COLO829 (cell line): ENCODE measurements at places on chromosomes 13 and 19.

- no peak for DNase-seq
These were observed 72.8 kb upstream of the PCDH8 start for GRCh38 chr13:52921194-52921593.

- DNase-seq, result peak; percentile 15
These were observed 21.8 kb downstream of the DCAF15 start for GRCh38 chr19:13974073-13974472.

DNA sequence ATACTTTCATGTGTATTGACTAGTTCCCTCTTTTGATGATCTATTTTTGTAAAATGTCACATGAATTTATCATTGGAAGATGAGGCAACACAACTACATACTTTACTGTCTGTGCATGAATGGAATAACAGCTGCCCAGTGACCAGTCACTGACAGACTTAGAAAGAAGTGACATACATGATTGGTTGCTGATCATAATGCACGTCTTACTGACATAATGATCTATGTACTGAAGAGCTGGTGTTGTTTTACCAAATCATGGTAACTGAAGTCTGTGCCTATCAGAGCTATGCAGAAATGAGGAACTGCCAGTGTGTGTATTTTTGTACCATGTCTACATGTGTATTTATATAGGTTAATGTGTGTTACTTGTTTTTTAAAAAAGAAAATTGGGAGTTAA, 26.5 kb downstream of the GPR18 start:
- DNase-seq, result no peak

DNA sequence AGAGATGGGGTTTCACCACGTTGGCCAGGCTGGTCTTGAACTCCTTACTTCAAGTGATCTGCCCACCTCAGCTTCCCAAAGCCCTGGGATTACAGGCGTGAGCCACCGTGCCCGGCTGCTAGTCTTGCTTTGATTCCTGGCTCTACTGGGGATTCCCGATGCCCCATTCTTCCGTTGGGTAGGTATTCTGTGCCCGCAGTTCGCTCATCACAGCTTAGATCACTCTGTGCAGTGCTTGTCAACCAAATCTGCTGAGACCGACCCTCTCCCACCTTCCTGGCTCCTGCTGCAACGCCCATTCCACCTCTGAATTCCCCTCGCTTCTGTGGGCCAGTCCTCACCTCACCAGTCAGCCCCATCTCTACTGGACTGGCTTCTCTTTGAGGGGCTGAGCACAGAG, 4.6 kb upstream of the ZNF414 start:
- DNase-seq, result no peak

- DNase-seq, result no peak
These were observed 23.5 kb upstream of the CD177 start for GRCh38 chr19:43329989-43330388.

- peak; percentile 59 for DNase-seq
These were observed 91.6 kb downstream of the GNG7 start for GRCh38 chr19:2610637-2611482.

DNA sequence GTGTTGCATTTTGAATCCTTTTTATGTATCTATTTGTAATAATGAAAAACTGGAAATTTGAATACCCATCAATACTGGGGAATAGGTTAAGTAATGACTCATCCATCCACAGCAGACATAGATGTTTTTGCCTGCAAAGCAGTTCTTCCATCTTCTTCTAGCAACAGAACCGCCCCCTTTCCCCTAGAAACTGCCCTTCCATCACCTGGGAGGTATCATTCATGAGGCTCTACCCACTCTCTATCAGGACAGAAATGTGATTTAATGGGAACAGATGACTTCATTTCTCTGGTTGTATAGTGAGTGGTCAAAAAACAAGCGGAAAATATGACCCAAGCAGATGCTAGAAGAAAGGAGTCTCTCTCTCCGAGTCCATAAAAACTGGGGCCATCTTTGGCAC, 532.8 kb downstream of the UQCRFS1 start:
- no peak for DNase-seq

DNA sequence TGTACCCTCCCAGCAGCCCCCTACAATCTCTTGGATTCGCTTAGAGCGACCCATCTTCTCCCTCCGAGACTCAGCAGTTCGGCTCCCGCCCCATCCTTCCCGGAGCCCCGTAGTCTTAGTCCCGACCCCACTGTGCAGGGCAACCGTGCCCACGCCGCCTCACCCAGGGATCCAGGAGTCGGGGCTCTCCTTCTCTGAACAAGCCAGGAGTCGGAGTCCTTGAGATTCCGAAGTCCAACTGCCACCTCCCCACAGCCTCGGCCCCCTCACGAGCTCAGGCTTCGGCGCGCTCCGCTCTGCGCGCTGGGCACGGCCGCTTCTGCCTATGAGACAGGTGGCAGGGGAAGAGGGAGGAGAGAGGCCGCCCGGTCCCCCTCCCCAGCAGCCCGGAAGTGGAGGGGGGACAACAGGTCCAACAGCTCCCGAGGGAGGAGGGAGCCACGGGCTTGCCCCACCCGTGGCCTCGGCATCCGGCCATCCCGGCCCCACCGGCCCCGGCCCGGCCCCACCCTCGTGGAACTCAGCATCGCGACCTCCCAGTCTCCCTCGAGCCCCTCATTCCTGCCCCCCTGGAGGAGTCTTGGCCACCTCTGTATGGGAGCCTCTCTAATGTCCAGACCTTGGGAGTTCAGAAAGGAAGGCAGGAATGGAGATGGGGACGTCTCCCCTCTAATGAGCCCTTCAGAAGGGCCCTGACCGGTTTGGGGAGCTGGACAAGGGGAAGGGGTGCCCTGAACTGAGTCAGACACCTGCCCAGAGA, at the start of gene PHLDB3:
Gene PHLDB3 (minus strand): TSS at position 321 of the 760 bp plus-strand sequence. CDS start 628 bp downstream, outside the sequence.
- no peak for DNase-seq

DNA sequence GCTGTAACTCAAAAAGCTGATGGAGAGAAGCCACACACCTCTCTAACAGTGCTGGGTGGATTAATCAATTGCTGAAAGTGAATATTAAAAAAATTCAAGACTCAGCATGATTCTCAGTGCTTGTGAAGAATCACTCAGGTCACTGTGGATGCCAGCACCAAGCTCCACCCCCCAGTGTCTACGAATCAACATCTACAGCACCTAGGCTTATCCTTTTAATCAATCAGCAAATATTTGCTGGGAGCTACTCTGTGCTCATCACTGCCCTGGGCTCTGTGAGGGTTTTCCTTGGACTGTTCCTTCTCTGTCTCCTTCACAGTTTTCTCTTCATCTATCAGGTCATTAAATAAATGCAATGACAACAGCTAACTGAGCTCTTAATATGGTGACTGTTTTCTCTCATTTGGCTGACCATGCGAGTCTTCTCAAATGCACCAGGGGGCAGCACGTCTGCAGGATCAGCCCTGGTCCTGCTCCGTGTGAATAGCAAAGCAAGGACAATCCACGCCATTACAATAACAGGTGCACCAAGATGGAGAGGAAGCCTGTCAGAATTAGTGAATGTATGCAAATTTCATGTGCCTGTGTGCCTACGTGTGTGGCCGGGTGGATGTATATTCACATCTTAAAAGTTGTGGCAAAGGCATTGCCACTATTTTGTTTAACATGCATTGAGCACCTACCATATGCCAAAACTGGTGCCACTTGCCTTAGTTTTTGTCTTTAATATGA, 14.6 kb upstream of the C13orf42 start:
- DNase-seq, result peak; percentile 34

DNA sequence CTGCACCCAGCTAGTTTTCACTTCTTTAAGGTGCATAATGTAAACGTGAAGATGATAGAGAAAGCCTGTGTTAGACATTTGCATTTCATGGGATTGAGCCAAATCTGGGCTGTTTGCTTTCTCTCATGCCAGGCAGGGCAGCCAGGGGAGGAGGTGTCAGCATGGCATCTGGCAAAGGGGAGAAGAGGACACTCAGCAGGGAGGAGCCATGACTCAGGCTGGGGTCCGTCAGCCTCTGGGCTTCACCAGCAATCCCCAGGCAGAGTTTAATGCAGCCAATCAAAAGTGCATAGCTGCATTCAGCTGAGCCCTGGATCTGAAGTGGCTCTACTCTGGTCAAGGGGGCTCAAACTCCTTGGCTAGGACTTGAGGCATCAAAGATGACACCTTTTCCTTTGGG, 23.5 kb downstream of the EBPL start:
- no peak for DNase-seq

DNA sequence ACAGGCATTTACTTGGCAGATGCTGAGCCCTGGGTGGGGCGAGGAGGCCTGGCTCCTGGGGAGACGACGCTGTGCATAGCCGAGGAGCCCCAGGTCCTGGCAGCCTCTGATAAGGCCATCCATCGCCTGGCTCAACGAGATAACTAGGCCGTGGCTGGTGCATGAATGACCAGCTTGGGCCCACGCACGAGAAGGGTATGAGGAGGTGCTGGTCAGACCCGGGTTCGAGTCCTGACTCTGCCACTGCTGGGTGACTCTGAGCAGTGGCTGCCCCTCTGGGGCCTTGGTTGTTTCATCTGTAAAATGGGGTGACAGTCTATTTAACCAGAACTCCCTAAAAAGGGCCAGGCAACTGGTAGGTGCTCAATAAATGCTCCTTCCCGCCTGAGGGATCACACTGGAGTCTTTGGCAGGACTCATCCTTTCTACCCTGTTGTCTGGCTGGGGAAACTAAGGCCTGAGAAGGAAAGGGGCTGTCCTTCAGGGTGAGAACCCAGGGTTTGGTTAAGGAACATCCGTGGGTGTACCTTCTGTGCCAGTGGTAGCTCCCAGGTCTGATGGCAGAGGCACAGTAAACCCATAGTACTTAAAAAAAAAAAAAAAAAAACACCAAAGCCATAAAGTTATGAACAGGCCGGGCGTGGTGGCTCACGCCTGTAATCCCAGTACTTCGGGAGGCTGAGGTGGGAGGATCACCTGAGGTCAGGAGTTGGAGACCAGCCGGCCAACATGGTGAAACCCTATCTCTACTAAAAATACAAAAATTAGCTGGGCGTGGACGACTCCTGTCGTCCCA, 8.1 kb upstream of the ARRDC2 start:
- no peak for DNase-seq

DNA sequence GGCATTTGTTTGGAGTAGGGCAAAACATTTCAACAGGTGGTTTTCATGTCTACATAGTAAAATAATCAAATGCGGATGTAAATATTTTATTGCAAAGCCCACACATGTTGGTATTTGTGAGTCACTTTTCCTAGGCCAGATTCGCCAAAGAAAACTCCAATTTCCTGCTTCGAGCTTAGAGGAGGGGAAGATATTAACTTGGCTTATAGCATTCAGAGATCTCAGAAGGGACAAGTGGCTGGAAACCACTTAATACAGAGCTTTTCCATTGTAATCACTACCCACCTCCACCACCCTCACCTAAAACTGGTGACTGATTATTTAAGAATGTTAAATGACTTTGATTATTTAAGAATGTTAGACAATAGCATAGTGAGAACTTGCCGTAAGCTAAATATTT, 530.6 kb upstream of the SPRY2 start:
- DNase-seq, result no peak

GRCh38 chr13:53104136-53104535, 75.5 kb downstream of the OLFM4 start:
- no peak for DNase-seq

DNA sequence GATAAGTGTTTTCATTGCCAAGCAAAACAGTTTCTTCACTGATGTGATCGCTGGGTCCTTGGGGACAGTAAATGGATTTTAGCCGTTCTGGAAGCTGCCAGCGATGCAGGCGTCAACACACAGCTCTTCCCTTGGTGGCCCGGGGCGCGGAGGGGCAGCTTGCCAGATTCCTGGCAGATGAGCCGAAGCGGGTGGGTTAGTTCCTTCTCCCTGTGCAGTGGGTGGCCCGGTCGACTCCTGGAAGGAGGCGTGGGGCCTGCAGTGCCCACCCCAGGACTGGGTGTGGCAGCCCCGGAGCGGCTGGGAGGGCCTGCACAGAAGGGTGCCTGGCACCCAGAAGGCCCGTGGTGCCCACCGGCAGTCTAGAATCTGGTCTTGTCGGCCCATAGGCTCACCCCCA, 69.0 kb downstream of the KDM4B start:
- no peak for DNase-seq

DNA sequence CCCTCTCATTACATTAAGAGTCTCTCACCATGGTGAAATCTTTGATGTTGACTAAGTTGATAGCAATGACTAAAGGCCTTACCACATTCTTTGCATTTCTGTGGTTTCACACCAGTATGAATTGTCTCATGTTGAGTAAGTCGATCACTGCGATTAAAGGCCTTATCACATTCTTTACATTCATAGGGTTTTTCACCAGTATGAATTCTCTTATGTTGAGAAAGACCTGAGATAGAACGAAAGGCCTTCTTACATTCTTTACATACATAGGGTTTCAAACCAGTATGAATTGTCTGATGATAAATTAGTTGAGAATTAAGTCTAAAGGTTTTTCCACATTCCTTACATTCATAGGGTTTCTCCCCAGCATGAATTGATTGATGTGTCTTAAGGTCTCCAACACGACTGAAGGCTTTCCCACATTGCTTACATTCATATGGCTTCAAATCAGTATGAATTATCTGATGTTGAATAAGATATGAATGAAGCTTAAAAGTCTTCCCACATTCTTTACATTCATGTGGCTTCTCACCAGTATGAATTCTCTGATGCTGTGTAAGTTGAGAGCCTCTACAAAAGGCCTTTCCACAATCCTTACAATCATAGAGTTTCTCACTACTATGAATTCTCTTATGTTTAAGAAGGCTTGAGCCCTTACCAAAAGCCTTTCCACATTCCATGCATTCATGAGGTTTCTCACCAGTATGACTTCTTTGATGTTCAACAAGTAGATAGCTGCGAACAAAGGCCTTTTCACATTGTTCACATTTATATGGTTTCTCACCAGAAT, 45.6 kb downstream of the ZNF283 start:
- DNase-seq, result no peak

DNA sequence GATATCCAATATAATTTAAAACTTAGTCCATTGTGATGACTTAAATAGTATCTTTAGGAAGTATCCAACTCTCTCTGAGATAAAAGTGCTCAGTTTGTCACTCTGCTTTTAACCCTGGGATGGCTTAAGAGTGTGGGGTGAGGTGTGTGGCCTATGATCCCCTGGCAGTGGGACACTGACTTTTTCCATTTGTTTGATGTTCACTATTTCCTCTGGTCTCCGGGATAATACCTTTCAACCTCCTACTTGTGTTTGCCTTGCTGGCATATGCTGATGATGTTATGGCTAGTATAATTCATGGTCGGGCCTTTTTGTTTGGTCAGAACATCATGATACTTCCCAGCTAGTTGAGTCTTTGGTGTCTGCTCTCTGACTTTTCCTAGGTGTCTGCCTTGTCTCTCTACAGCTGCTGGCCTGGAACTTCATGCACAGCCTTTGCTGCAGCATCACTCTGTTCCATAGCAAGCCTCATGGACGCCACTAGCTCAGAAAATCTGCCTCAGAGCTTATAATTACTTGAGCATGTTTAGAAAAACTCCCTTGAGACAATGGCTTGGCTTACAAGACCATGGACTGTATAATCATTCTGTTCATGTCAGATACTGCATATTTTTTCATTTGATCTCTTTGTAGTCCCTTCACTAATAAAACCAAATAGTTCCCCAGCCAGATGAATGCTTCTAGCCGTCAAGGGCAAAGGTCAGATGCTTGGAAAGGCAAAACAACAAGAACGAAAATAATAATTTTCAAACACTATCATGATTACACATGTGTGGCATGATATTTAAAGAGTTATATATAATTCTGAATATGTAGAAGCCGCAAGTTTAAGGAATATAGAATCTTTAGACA, 75.2 kb downstream of the WDFY2 start:
- no peak for DNase-seq

GRCh38 chr13:114103801-114104654, 28.4 kb downstream of the RASA3 start:
- no peak for DNase-seq

- DNase-seq, result no peak
These were observed at the start of gene SPINT2 for GRCh38 chr19:38264486-38265212. Gene SPINT2, plus strand, starts transcription at chr19:38264573. Its CDS starts 320 bp downstream, at chr19:38264893.
